Adrenal gland (tissue), 19 donors: ENCODE measurements at places on chromosomes 3 and 15. TPM values are rescaled to one million over a fixed set of nuclear protein-coding genes. Genes with fewer than 3 reads are reported as not detected.

Gene SH2D7
- total RNA-seq, result not detected

DNA sequence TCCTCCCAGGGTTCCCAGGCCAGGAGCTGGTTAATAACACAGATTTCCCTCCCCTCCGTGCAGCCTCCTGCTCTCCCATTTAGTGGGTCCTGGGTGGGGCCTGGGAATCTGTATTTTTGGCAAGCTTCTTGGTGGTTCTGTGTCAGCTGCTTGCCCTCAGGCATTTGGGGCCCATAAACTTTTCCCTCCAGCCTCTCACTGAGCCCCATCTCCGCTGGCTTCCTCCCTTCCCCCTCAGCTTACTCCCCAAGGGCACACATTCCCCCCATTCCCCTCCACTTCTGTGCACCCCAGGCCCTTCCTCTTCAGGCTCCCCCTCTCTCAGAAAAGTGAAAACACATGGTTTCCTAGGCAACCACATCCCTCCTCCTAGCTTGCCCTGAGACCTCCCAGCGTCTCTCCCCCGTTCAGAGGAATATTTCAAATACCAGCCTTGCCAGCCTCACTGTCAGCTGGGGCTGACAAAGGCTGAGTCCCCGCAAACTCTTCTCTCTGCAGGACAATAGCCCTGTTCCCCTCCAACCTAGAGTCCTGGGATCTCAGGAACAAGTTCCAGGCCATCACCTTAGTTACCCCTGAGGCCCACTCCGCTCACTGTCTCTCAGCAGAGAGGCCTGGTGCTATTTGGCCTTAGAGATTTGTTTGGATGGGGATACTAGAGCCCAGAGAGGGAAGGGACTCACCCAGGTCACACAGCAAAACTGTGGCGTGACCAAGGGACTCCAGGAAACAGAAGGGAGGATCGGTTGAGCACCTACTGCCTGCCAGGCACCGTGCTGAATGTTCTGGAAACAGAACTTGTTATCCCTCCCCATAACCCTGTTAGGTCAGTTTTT lies 44.6 kb upstream of the SMAD6 start:
- DNase-seq, result no peak

- DNase-seq, result no peak
Measured at GRCh38 chr15:29322415-29322814, 52.8 kb upstream of the NSMCE3 start.

DNA sequence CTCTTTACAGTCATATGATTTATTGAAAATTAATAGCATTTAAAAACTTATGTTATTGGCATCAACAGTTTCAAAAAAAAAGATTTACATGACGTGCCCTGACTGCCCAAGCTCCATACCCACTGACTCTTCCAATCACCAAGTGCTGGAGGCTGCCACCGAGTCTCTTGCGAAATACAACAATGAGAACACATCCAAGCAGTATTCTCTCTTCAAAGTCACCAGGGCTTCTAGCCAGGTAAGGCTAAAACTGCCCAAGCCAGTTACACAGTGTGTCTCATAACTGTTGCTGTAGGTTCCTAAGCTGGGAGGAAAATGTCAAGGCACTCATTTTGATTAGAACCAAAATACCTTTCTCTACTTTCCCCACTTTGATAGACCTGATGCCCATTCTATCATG lies 4.5 kb downstream of the FETUB start:
- no peak for DNase-seq

Gene RNF13
- 79.7 TPM for total RNA-seq

Gene FBXO40
- total RNA-seq, result 1.00 TPM

- no peak for DNase-seq
Measured at GRCh38 chr3:61158667-61159066, 92.6 kb downstream of the FHIT start.

Gene EBLN2
- 2.4 TPM for total RNA-seq

Gene SGO1
- total RNA-seq, result 0.41 TPM

GRCh38 chr3:15332405-15333098 lies at the start of gene SH3BP5:
TSS of gene SH3BP5 (minus strand) at chr3:15332586. CDS start at chr3:15332408, 178 bp downstream.
- peak; percentile 92 for DNase-seq

DNA sequence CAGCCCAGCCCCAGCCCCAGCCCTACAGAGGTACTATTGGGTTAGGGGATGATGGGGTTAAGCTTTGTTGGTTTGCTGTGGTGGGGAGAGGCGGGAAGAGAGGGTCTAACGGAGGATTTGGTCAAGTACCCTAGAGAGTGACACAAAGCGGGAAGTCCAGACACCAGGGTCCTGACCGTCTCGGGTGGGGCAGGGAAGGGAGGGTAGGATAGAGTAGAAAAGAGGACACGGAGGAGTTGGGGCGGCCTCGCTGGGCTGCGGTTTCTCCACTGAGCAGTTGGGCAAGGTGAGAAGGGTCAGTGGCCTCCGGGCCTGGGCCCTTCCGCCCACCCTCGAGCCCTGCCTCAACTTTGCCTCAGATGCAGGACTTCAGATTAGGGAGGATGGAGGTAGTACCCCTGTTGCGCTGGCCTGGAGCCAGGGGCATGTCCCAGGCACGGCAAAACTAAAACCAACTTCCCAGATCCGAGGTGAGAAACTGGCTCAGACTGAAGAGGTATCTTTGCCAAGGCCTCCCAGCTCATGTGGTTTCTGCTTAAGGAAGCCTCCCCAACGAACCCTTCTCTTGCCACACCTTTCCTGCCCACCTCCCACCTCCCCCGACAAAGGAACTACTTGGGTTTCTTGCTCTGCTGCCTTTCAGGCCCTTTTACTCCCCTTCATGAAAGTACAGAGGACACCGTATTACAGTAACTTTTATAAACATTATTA lies 551 bp downstream of the PML start:
- no peak for DNase-seq

Gene ARGFX
- total RNA-seq, result not detected

Gene RYR3
- total RNA-seq, result 4.0 TPM

Gene HAPLN3
- total RNA-seq, result 1.4 TPM

- no peak for DNase-seq
Measured at GRCh38 chr15:67935244-67935643, 95.4 kb upstream of the RNU6-1 start.

Gene GXYLT2
- total RNA-seq, result 23.9 TPM

Gene PLSCR4
- 72.2 TPM for total RNA-seq

DNA sequence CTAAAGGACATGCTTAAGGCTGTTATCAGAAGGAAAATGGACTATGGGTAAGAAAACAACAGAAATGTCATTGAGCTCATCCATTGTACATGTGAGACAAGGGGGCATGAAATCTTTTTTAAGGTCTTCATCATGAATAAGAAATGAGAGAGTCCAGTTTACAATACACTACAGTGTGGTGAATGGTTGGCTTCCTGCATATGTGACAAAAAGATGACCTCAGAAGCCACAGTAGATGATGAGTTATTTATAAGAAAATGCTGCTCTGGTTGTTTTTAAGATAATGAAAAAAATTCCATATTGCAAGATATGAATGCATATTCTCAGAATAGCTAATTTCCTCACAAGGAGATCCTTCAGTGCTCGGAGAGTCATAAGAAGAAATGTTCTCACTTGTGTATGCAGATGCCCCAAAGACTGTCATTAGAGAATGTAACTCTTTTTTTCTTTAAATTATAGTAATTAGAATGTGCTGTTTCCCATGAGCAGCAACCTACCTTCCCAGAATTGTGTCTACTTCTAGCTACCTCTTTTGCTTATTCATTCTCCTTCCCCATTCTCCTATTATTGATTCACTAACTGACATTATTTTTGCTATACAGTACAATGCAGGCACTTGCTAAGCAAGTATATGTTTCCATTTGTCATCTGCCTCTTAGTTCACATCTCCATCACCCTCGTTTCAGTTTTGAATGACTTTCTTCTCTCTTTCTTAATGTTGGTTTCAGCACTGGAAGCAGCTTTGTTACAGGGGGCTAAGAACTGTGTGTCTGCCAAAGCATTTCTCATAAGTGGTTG lies 152.0 kb upstream of the PEX5L start:
- DNase-seq, result no peak

Gene MYRIP
- total RNA-seq, result 0.24 TPM

DNA sequence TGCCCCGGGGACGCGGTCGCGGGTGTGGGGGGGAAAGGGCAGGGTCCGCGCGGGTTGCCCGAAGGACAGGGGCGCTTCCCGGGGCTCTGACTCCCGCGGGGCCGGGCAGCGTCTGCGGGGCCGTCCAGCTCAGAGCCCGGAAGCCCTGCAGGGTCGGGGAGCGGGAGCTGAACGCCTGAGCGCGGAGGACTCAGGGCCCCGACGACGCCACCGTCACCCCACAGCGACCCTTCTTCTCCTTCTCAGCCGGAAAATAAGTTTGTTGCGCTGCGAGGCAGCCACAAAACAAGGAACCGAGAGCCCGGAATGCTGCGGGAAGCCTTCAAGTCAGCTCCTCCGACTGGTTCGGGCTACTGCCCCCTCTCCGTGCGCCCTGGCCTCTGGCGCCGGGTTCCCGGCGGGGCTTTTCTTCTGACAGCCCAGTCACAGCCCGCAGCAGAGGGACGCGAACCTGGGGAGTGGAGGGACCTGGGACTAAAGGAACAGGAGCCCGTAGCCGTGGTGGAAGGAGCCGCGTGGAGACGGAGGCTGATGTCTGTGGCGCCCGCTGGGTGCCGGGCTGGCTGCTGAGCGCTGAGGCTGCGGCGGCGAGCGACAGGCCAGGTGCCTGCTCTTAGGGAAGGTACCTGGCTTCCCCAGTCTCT lies 484 bp downstream of the CNTN4 start:
- DNase-seq, result no peak

DNA sequence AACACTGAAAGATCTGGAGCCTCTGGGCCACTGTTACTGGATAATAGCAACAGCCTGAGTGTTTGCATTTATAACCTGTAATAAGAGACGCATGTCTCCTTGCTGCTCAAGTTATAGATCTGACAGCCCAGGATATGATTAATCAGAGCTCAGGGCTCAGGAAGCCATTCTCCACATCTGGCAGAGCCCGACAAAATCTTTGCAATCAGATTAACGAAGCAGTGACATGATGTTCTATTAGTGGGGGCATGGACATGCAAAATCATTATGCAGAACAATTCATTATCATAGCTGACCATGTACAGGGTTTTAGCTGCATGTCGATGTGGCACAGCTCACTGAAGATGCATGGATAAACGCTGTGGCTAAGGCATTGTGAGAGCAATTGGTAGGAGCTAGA lies 730.3 kb downstream of the ZNF385D start:
- DNase-seq, result no peak

Gene PLCD1
- total RNA-seq, result 22.0 TPM

GRCh38 chr15:72227192-72227586 lies 3.8 kb downstream of the PKM start:
- peak; percentile 61 for DNase-seq

DNA sequence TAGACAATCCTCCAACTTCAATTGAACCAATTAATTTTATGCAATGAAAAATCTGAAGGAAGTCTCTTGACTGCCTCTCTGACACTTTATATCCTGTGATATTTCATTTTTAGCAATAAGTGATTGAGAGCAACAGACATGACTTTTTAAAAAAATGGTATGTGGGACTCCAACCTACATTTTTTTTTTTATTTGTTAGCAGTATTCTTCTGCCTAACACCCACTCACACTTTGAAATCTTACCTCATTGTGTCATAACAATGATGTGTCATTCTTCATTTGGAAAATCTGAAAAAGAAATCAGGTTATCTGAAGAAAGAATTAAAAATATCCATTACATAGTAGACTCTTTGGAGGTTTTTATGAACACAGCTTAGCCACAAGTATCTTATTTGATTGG lies 541.3 kb upstream of the KCNMB2 start:
- DNase-seq, result no peak

Gene C3orf49
- not detected for total RNA-seq

DNA sequence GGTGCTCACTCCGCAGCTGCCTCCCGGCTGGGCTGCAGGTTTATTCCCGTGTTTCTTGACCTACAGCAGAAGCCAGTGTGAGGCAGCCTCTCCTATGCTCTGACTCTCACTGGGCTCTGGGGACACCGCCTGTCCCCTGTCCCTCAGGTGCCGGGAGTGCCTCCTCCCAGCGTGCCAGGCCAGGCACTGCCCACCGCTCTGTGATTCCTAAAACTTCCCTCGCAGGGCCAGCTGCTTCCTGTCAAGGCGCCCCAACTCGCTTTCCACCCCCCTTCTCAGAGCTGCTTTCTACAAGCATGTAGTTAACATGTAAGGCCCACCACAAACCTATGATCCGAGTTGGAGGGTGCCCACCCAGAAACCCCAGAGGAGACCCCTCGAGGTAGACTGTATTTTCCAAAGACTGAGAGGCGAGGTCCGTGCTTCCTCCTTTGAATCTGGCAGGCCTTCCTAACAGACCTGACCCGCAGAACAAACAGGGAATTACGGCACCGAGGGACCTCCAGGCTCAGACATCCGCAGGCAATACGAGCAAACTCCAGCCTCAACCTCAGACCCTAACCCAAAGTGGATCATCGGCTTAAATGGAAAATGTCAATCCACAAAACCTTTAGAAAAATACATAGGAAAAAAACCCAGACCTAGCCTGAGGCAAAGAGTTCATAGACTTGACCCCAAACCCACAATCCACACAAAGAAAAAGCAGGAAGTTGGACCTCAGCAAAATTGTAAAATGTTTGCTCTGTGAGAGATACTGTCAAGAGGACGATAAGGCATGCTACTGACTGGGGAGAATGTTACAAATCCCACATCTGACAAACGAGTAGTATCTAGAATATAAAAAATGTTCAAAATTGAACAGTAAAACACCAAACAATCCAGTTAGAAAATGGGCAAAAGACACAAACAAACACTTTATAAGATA lies 121.3 kb upstream of the IQSEC1 start:
- DNase-seq, result no peak

- DNase-seq, result no peak
Measured at GRCh38 chr3:174169736-174170135, 689.4 kb upstream of the NAALADL2 start.

DNA sequence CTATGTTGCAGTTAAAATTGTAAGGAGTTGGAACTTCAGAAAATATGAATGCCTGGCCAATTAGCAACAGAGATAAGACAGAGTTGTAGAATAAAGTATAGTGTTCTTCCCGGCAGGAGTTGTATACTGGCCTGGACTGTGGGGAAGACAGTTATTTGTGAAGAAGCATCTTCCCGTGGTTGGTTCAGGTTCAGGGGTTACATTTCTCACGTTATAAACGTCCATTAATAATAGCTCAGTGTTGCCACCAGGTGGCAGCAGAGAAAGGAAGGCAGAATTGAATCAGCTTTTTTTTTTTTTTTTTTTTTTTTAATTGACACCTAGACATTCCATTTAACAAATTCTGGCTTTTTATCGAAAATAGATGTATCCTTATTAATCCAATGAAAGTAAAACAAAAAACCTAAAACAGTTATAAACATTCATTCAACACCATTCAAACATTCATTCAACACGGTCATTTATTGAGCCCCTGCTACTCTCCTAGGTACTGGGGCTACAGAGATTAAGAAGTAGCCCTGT lies 66.4 kb upstream of the NR2E3 start:
- peak; percentile 51 for DNase-seq

DNA sequence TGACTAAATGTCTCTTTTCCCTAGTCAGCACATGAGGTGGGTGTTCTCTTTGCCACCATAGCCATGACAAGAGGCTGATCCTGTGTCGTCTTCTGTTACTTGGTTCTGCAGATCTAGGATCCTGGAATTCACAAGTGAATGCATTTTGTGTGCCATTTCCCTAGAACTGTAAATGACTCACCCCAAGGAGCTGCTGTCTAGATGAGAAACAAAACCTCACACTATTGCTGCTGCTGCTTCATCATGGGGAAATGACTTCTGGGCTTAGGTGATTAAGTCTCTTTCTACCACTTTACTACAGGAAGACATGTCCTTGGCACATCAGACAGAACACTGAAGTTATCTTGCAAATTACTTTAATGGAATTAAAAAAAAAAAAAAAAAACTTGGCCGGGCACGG lies 54.9 kb downstream of the SLCO3A1 start:
- no peak for DNase-seq
